ENCODE measurements at places on chromosomes 1 and 21.
A peak's percentile ranks its signal among the peaks of the same experiment; 100 is the strongest.

DNA sequence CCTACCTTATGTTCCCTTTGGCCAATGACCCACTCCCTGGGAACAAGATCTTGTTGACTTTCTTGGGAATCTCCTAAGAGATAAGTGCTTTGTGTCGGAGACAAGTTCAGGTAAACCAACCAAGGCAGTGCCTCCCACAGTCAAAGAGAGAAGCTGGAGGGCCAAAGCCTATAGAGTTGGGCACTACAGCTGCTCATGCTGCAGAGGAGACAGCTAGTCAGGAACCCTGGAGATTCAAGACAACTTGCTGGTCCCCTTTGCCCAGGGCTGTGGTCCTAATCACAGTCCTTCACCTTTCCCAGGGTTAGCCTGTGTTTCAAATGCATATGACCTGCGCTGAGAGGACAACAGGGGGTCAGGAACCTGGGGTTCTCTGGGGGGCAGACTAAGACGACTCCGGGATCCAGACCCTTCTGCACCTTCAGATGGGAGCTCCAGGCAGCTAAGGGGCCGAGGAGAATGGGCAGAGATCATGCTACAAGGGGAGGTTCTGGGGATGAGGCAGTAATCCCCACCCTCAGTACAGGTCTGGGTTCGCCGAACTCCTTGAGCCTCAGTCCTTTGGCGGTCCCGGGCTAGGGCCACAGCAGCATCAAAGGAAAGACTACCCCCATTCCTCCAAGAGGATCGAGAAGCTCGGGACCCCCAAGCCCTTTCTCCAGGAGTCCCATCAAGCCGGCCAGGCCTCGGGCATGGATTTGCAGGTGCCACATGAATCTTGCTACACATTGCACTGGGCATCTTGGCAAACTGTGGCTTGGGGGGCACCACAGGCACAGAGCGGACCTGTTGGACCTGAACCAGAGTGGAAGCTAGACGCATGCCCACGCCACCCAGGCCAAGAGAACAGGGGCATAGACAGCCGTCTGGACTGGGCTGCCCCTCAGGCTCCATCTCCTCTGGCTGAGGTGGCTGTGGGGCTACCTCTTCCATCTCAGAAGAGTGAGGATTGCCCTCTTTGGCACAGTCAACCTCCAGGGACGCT is 2.0 kb upstream of the USF1 start:
- DNase-seq = no peak

DNA sequence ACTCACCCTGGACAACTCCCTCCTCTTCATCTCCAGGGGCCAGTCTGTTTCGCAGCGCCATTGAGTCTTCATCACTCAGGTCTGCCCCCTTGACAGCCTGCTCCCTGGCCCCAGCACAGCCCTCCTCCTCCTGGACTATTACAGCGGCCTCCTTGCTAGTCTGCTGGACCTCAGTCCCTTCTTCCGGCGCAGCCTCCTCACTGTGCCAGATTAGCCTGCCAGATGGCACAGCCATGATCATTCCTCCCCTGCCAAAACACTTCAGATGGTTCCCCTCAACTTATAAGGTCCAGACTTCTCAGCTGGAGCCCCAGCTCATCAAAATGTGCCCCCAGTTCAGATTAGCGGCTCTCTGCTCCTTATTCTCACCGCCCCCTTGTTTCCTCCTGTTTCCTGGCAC is 7.0 kb upstream of the CELSR2 start:
- no peak for DNase-seq

DNA sequence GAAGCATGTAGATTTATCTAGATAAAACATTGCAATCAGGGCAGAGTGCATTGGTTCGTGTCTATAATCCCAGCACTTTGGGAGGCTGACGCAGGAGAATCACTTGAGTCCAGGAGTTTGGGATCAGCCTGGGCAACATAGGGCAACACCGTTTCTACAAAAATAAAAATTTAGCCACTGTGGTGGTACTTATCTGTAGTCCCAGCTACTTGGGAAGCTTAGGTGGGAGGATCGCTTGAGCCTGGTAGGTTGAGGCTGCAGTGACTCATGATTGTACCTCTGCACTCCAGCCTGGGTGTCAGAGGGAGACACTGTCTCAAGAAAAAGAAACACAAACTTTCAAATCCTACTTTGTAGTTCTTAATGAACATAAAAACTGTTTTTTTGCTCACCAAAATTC is 64.2 kb upstream of the RCC1 start:
- no peak for DNase-seq

DNA sequence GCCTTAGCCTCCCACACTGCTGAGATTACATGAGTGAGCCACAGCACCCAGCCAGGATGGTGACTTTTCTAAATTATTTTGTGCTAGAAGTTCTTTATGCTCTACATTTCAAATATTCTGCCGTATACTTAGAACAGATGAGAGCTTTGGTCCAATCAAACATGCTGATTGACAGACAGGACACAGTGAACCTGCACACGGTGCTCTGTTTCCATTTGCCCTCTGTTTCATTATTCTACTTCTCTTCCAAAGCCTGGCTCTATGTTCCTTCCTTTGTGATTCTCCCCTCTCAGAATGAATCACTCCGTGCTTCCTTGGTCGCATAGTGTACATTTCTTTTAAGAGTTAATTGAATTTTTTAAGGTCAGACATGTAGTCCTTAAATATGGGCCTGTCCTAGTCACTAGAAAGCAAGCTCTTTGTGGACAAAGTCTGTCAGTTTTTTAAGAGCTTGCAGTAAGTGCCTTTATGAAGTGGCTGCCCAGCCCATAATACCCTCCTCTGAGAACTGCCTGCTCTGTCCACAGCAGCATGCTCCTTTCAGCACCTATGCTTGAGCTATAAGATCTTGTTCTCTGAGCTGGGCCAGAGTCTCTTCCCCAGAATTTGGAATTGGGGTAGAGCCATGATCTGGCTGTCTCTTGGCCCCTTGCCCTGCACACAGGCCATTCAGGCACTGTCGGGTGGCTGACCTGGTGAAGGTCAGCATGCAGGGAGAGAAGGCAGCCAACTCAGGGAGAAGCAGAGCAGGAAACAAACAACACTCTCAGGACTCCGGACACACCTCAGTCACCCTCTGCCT is 66.8 kb upstream of the SLC44A3 start:
- no peak for DNase-seq

GRCh38 chr21:44916965-44917364 is 3.7 kb downstream of the ITGB2 start:
- DNase-seq = no peak

GRCh38 chr1:15214527-15214926 is 32.5 kb upstream of the FHAD1 start:
- DNase-seq = no peak

GRCh38 chr1:229229721-229230139 is 41.2 kb upstream of the RAB4A start:
- DNase-seq = peak; percentile 94

GRCh38 chr1:84855691-84856630 is 37.0 kb downstream of the LPAR3 start:
- no peak for DNase-seq

DNA sequence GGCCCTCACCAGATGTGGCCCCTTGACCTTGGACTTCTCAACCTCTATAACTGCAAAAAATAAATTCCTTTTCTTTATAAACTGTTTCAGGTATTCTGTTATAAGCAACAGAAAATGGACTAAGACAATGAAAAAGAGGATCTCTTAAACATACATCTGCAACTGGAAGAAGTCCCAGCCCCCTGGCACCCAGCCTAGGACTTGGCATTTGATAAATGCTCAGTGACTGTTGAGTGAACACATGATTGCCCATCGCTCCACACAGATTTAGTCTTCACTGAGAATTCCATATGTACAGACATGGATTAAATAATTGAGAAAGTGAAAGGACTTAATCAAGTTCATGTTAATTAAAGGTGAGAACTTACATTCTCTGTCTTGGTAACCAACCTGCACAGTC is 344.9 kb upstream of the RUNX1 start:
- no peak for DNase-seq

- DNase-seq = no peak
Measured at GRCh38 chr21:34700605-34701004, 31.8 kb downstream of the CLIC6 start.

- DNase-seq = no peak
Measured at GRCh38 chr1:181743878-181744312, 260.6 kb downstream of the CACNA1E start.

- DNase-seq = peak; percentile 1
Measured at GRCh38 chr1:234176000-234176399, 197.3 kb upstream of the COA6 start.

- DNase-seq = peak; percentile 45
Measured at GRCh38 chr21:42513985-42514882, 582 bp downstream of the SLC37A1 start.

- no peak for DNase-seq
Measured at GRCh38 chr1:185338719-185339622, 21.9 kb upstream of the IVNS1ABP start.

DNA sequence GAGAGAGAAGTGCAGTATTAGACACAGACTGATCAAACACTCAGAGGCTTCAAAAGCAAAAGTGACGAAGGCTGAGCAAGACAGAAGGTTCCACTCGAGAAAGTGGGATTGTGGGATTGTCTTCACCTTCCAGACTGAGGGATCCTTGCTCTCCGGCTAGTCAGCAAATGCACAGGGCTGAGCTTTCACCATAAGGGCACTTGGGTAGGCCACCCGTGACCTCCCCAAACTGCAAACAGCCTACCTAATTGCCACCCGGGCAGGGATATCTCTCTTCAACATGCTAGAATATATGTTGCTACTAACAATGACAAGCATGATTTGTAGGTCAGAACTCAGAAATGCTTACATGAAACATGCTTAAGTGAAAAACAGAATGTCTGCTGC is 35.3 kb upstream of the RIPK4 start:
- no peak for DNase-seq

DNA sequence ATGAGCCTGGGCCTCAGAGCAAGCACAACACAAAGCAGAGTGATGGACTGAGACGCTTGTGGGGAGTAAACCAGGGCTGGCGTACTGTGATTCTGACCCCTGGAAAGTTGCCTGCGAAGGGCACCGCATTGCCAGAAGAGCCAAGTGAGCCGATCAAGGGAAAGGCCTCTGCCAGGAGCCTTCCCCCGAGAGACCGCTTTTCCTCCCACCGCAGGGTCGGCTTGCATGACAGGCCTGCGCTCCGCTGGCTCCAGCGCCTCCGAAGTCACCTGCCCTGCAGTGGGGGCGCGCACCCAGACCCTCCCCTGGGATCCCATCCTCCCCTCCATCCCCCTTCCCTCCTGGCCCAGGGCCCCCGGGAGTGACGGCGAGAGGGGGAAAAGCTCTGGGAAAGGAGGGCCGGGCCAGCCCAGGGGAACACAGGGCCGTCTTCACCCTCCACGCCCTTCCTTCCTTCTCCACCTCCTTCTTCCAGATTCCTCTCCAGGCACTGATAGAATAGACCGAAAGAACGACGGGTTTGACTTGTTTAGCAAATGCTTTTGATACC is 165.0 kb downstream of the TRIM33 start:
- peak; percentile 17 for DNase-seq

Data from substantia nigra (tissue), 51 donors.